Stimulated activated CD4-positive, alpha-beta T cell treated with anti-CD3 and anti-CD28 coated beads, Interleukin-15, amount 100 ng/mL, for 1 hour (primary cell): ENCODE measurements at places on chromosomes 16 and 17.

DNA sequence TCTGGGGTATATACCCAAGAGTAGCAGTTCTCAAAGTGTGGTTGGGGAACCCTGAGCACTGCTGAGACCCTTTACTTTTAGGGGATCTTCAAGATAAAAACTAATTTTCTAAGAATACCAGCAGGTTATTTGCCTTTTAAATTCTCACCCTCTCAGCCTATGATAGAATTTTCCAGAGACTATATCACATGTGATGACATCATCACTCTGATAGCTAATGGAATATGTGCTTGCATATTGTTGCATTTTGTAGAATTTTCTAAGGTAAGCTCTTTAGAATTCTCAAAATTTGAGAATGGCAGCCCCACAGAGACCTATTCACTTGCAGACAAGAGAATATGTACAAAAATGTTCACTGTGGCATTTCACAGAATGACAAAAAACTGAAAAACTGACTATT is 181.1 kb downstream of the MYO1D start:
- DNase-seq: no peak

- no peak for DNase-seq
Measured at GRCh38 chr16:73192232-73192894, 144.4 kb upstream of the ZFHX3 start.

DNA sequence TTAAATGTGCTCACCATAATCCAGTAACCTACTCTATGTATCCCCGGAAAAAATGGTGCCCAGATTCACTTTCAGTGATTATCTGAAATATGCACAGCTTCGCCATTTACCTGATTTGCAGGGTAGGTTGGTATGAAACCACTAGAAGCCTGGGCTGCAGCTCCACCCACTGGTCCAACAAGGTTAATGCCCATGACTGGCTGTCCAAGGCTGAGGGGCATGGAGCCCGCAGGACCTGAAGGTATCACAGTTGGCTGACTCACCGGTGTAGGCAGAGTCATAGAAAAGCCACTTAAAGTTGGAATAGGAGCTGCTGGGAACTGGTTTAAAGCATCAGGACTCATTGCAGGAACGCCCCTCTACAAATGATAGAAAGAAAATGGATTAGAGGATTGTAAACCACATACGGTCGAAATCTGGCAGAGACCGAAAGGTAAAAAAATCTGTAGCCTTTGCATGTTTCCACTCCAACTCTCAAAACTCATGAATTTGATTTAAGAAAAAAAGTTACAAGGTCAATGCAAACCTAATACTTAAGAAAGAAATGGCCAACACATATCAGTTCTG is 38.6 kb downstream of the SYNRG start:
- no peak for DNase-seq

DNA sequence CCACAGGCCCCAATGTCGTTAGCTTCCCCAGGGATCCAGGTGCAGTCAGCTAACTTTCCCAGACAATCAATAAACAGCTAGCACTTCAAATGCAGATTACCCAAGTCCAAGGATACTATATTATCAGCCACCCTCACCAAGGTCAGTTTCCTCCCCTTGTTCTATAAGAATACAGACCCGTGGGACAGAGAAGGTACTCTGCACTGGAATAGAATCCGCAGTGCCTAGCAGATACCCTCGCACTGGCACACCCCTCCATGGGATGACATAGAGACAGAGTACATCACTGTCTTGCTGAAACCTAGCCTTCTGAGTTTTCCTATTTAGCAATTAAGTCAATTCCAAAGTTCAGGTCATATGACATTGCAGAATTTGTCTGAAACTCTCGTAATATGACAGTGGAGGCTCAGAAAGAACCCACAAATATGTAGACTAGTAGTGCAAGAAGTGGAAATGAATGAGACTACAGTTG is 40.0 kb upstream of the ABCA10 start:
- no peak for DNase-seq

- DNase-seq: no peak
Measured at GRCh38 chr17:41586863-41587495, at the start of gene KRT14. Gene KRT14, minus strand, starts transcription at chr17:41586895. Its CDS starts 61 bp downstream, at chr17:41586834.

DNA sequence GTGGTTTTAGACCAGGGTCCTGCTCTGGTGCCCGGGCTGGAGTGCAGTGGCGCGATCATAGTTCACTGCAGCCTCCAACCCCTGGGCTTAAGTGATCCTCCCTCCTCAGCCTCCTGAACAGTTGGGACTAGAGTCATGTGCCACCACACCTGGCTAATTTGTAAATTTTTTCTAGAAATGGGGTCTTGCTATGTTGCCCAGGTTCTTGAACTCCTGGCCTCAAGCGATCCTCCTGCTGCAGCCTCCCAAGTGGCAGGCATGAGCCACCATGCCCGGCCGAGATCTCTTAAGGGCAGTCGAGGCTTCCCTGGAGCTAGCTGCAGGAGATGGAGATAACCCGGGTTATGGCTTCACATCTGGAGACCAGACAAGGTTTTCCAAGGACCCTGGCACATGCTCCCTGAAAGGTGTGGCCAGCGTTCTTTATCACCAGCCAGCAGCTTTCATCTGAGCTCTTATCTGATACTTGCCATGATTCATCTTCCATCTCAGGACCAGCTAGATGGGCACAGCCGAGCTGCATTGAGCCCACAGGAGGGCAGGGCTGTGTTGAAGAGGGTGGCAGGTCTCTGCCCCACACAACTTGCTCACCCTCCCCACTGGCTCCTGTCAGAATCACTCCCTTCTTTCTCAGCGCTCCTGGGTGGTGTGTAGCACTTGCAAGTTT is 28.6 kb downstream of the SCNN1B start:
- no peak for DNase-seq

DNA sequence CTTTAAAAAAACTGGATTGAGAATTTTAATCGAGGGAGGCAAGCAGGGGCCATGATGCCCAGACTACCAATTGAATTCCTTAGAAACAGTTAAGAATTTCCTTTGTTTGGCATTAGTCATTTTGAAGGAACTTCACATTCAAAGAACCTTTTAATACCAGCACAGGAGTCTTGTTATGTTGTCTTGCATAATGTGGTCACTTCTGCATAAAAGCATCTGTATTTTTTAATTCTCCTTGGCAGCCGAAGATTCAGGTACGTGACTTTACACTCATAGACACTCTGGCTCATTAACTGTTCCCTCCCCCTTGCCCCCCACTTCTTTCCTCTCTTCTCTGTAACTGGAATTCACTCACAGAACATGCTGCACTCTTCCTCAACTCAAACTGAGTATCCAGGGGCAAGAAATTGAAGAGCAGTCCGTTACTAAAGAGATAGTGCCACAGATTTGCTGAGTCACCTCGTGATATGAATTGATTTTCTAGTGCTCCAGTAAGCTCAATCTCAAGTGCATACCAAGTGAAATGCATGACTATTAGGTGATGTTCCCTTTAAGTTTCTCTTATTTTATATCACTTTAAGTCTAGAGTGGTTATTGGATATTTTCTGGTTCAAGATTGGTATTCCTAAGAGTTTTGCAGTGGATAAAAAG is 572.2 kb upstream of the SOX9 start:
- no peak for DNase-seq

DNA sequence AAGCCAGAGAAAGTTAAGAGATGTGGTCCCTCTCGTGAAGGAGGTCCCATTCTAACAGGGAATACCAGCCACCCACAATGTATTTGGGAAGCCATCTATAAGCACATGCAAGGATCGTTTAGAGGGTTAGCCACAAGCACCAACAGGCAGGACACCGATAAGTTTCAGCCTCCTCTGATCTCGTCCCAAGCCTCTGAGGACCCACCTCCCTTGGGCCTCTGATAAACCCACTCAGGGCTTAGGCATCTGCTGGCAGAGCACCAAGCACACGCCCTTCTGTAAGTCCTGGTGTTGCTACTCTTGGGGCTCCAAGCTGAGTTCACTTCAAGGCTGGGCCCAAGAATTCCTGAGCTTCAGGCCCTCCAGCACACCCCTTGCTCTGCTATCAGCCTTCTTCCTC is 5.4 kb upstream of the PNPO start:
- DNase-seq: no peak

- DNase-seq: no peak
Measured at GRCh38 chr17:58311429-58311894, 17.1 kb downstream of the TSPOAP1 start.

GRCh38 chr17:4559966-4560365 is 411 bp downstream of the GGT6 start:
- DNase-seq: no peak

DNA sequence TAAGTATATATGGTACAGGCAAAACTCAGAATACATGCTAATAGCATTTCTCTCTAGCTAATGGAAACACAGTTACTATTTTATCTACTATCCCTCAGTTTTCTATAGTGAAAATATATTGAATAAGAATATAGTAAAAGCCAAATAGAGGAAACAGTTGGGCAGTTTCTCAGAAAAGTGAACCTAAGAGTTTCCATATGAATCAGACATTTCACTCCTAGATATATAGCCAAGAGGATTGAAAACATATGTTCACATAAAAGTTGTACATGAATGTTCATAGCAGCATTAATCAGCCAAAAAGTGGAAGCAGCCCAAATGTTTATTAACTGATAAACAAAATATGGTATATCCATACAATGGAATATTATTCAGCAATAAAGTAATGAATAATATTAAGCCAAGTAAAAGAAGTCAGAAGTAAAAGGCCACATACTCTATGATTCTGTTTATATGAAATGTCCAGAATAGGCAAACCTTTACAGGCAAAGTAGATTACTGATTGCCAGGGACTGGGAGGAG is 134.6 kb downstream of the CYB561 start:
- no peak for DNase-seq

GRCh38 chr16:70691223-70692129 is 5.6 kb upstream of the MTSS2 start:
- no peak for DNase-seq

- no peak for DNase-seq
Measured at GRCh38 chr16:27486760-27487159, 63.0 kb downstream of the GTF3C1 start.

- no peak for DNase-seq
Measured at GRCh38 chr17:64502021-64502420, 4.1 kb downstream of the DDX5 start.

DNA sequence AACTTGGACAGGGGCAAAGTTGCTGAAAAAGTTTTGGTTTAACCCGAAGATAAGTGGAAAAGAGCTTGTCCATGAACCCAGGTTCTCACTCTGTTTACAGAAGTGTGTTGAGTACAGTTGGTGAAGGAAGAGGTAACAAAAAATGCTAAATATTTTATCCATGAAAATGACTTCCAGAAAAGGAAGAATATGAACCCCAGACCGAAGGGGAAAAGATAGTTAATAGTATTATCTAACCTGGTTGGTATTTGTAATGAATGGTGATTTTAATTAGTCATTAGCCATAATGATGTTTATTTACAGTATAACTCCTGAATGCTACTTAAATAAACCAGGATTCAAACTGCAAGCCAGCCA is 574 bp upstream of the TMEM106A start:
- DNase-seq: no peak

DNA sequence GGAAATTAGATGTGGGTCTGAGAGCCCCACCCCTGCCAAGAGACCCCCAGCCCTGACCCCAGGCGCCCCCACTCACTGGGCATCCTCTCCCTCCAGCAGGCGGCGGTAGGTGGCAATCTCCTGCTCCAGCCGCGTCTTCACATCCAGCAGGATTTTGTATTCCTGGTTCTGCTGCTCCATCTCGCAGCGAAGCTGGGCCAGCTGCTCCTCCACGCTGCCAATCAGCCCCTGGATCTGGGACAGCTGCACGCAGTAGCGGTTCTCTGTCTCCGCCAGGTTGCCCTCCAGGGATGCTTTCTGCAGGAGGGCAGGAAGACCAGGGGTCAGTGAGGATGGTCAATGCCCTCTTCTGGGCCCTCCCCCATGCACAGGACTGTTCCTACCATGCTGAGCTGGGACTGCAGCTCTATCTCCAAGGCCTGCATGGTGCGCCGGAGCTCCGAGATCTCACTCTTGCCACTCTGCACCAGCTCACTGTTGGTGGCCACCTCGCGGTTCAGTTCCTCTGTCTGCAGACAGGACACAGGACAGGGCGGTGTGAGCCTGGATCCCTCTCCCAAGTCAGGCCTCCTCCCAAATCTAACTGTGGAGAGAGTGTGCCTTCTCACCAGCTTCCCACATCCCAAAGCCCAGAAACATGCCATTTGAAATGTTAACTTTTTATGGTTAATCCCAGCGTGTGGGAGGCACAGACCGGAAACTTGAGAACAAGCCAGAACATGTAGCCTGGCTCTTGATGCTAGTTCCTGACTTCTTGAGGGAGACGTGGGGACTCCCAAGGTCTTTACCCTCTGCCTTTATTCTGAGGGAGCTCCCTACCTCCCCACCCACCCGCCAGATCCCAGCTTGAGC is 3.6 kb downstream of the KRT17 start:
- DNase-seq: no peak

DNA sequence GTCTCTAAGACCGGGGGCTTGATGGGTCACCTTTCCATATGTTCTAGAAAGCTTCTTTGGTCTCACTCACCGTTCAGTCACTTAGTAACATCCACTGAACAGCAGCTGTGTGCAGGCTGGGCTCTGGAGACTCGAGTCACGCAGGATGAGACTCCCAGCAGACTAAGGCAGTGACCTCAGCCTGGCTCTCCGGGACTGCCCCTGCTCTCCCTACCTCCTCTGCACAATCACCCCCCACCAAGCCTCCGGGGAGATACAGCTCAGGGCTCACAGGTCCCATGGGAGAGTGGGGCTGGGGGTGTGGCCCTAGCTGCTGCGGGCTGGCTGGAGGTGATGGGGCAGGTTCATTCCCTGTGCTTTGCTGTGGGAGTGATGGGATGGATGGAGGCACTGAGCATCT is 14.1 kb downstream of the FLYWCH2 start:
- no peak for DNase-seq

GRCh38 chr17:77083531-77083930 is 57.2 kb upstream of the SEC14L1 start:
- no peak for DNase-seq

GRCh38 chr17:76407509-76407908 is 23.1 kb downstream of the SPHK1 start:
- DNase-seq: no peak

DNA sequence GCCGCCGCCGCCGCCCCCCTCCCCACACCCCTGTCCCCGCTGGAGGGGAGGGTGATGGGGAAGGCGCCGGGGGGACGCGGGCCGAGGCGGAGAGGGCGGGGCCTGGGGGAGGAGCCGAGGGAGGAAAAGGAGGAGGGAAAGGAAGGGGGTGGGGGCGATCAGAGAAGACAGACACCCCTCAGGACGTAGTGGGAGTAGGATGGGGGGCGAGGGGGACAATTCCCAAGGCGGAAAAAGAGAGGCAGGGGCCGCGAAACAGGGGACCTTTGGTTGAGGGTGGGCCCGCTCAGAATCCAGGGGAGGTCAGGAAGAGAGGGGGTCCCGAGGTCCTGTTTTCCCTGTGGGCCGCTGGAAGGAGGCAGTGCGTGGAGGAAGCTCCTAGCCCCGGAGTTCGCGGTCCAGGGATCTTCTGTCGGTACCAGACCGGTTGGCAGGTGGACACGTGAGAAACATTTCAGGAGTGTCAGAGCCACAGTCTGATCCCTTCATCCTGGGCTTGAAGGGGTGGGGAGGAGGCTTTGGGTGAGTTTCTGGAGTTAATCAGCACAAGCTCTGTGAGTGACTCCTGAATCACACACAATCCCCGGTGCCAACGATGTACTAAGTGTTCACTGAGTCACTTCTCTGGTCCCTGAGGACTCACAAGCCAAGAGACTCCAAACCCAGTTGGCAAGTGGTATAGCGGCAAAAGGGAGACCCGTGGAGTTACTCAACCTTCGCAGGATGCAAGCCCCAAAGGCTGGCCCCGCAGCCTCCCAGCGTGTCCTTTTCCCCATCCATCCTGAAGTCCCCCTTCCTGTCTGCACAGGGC is at the start of gene XYLT1:
XYLT1 (minus strand) TSS at position 53 of the 811 bp plus-strand sequence. CDS start 164 bp downstream, outside the sequence.
- no peak for DNase-seq

GRCh38 chr17:54888981-54889380 is 11.7 kb upstream of the TOM1L1 start:
- no peak for DNase-seq

GRCh38 chr17:34756637-34757021 is 177.2 kb downstream of the TMEM132E start:
- no peak for DNase-seq

GRCh38 chr16:67391424-67392300 is 1.6 kb downstream of the TPPP3 start:
- no peak for DNase-seq
